Activated CD4-positive, alpha-beta T cell treated with anti-CD3 and anti-CD28 coated beads for 36 hours (primary cell): ENCODE measurements at places on chromosomes 11 and 22.

DNA sequence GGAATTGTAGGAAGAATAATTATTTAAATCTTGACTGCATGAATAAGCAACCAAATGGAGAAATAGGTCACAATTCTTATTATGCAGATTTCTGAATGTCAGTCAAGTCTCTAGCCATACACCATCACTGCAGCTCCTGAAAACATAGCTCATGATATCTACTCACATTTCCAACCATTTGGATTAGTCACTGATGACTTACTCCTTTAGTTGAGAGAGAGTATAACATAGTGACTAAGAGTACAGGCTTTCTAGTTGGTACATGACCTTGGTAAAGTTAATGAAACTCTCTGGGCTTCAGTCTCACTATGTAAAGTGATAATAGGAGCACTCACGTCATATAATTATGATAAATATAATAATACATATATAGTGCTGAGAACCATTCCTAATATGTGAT, 265.2 kb downstream of the KCNA4 start:
- DNase-seq: no peak

DNA sequence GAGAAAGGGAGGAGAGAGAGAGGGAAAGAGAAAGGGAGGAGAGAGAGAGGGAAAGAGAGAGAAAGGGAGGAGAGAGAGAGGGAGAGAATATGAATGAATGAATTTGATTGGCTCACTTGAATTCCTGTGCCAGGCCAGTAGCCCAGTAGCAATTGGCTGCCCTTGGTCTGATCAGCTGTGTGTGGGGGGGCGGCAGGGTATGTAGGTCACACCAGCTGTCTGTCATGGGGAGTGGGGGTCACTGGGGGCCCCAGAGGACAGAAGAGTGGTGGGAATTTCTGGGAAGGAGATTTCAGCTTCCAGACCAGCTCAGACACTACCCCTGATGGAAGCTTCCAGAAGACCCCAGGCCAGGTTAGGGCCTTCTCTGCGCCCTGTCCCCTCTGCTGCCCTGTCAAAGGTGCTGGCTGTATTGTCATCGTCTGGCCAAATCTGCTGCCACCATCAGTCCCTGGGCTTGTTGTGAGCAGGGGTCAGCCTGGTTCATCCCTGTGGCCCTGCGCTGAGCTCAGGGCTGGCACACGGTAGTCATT, 21.1 kb downstream of the MPPED1 start:
- no peak for DNase-seq

- DNase-seq: no peak
These were observed 46.6 kb upstream of the MMP7 start for GRCh38 chr11:102577182-102577581.

- no peak for DNase-seq
These were observed 881.4 kb upstream of the CHORDC1 start for GRCh38 chr11:91104237-91104636.

DNA sequence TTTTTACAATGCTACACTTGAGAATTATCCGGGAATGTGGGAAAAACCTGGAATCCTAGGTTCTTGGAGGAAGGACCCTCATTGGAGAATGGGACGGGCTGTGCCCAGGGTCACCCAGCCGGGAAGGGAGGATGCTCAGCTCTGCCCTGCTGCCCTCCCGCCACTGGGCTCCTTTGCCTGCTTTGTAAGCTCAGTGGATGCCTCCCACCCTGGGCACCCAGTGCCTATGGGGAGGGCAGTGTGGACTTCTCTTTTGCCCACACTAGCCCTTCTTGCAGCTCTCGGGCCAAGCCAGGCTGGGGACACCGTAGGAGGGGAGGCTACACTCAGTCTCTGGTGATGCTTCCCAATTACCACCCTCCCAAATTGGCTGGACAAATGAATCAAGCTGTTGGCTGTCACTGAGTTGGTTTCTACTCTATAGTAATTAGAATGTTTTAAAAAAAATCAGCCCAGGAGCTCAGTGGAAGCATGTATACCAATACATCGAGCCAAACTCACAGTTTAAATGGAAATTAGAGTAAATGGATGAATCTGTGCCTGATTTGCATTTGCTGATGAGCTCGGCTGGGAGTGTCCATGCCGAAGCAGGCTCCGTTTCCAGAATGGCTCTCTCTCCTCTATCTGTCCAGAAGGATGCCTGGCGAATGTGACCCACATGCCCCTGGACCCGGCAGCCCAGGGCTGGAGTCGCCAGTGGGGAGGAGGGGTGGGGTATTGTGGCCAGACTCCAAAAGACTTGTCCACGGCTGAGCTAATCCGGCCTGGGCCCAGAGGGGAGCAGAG, 317.0 kb downstream of the CTTN start:
- no peak for DNase-seq

DNA sequence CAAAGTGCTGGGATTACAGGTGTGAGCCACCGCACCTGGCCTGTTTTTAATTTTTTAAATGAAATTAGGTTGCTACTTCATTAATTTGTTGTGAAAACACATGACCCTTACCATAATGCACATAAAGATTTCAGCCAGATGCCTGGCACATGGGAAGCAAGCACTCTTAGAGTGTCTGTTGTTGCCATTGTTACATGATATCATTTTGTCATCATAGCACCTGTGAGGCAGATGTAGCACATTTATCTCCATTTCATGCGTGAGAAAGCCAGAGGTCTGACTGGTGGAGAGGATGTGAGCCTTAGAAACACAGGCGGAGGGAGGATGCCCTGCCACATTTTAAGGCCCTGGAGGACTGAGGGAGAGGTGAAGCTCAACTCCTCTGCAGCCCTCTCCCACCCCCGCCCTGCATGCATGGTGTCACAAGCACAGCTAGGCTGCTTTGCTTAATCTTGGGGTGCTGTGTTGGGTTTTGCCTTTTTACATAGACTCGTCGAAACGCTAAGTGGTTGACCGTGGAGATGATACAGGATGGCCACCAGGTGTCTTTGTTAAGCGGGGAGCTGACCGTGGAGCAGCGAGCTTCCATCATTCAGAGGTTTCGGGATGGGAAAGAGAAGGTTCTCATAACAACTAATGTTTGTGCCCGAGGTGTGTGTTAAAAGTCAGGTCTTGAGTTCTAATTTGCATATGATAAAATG, 14.0 kb downstream of the DDX25 start:
- DNase-seq: no peak

DNA sequence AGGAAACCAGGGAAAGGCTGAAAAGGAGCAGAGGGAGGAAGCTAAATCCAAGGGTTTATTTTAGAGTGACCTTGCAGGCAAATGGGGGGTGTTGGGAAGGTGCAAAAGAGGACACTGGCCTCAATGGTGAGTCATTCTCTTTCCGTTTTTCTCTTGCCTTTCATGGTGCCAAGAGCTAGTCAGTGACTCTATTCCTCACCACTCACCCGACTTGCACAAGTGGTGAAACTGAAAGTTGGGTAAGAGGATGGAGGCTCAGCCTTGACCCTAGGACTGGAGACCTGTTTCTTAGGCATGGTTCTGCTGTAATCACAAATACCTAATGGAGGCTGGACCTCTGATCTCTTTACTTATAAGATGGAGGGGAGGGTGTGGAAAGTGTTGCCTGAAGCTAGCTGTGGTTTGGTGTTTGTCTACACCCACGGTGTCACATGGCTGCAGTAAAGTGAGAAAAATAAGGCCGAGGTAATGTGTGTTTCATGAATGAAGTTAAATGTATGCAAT, 67.3 kb upstream of the CREB3L1 start:
- DNase-seq: peak; percentile 8

DNA sequence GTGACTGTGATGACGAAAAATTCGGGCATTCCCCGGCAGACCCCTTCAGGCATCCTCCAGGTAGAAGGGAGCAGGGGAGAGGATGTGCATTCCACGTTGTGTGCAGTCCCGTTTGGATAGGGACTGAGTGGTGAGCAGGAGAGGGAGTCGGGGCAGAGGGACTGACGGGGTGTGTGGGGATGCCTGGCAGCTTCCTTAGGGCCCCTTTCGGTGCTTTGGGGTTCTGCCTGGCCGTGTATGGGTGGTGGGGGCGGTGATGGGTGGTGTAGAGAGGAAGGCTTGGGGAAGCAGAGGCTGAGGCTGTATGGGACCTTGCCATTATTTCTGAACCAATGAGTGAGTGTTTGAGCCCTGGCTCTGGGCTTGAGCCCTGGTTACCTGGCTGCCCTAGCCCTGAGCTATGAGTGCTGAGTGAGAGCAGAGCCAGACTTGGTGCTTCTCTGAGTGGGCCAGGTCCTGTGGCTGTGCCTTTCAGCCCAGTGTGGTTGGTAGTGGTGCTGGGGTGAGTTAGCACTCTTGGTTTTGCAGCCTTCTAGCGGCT, 914 bp downstream of the INPPL1 start:
- DNase-seq: peak; percentile 60
